ENCODE measurements at places on chromosomes 4 and X.

- no peak for DNase-seq
These were observed 35.3 kb upstream of the SPRY1 start for GRCh38 chr4:123361195-123361861.

DNA sequence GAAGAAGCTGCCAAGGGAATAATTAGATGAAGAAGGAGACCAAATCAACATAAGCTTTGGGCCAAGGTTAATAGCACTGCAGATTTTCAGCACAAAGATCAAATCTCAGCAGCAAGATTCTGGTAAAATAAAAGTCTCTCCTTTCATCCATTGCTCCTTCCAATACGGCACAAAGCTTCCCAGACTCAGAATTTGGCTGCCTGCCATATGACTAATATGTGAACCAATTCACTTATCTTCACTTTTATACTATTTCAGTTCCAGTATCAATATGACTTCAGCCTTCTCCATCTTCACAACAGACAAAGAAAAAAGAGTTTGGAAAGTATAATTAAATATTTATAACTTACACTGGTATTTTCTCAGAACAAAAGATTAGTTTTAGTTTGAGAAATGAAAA, 978.3 kb upstream of the GRID2 start:
- no peak for DNase-seq

DNA sequence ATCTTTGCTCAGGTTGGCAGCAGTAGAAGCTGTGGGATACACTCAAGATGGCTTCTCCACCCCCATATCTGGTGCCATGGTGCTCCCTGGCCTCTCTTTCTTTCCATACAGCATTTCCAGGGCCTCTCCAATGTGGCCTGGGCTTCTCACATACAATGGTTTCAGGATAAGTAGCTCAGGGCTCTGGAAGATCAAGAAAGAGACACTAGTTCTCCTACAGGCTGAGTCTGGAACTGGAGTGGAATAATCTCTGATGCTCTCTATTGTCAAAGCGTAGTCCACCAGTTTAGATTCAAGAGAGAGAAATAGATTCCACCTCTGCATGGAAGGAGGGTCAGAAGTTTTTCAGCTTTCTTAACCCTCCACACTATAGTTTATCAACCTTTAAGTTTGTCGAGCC, 138.2 kb upstream of the AADAT start:
- DNase-seq: no peak

GRCh38 chrX:57528670-57529255, 63.0 kb upstream of the ZXDB start:
- no peak for DNase-seq

DNA sequence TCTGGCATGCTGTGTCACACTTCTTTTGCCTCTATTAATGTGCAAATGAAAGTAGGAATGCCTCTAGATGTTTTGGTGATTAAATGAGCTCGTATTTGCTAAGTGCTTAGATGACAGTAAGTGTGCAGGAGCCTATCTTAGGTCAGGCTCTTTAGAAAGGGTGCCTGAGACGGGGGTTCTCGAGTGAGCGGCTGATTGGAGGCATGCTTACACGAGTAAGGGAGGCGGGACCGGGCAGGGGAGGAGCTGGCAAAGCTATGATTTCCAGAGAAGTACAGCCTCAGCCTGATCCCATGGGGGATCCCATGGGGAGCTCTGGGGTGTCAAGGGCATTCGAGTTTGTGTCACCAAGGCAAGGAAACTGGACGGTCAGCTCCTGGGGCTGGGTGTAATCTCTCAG, 44.8 kb downstream of the CLDN34 start:
- no peak for DNase-seq

DNA sequence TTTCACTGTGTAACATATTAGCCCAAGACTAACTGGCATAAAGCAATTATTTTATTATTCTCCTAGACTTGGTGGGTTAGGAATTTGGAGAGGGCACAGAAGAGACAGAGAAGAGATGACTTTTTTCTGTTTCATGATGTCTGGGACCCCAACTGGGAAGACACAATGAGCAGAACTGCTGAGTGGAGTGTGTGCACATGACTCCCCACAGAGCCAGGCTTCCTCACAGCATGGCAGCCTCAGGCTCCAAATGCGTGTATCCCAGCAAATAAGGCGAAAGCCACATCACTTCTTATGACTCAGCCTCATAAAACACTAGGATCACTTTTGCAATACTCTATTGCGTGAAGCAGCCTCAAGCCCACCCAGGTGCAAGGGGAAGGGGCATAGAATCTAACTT, 68.4 kb downstream of the MFAP3L start:
- no peak for DNase-seq

DNA sequence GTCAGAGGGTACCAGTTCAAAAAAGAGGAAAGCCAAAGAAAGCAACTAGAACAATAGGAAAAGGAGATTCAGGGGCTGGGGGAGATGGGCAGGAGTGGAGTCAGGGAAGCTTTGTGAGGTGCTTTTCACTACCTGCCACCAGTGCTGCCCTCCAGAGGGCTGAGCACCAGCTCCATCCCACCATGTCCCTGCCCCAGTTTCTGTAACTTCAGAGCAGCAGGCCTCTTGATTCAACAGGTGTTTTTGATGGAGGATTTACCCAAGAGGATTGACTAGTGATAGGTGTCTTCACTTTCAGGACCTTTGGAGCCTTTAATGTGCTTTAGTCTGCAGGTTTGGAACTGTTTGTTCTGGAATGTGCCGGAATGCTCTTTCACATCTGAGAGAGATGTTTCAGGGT, 12.1 kb downstream of the KIT start:
- DNase-seq: no peak

DNA sequence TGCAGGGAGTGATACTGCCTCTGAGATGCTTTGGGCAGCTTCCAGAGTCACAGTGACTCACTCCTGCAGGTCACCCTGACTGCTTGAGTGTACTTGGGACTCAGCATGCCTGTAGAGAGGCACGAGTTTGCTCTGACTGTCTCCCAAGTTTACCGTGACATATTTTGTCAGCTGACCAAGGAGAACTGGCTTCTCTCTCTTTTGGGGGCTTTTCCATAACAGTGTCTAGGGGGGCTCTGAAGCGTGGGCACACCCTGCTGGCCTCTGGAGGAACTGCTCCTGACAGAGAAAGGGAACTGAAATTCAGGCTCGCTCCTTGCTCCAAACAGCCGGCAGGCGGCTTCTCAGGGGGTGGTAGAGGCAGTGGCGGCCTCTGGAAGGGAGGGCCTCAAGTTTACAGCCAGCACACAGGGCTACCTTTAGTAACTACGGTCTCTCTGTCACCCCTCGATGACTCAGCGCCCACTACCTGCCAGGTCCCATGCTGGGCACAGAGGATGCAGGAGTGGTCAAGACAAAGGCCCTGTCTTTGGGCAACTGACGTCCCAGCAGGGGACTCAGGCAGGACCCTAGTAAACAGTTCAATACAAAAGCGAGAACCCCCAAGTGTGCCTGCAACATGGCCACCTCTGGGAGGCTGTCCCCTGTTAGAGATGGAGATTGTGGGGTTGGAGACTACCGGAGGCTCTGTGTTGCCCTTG, 17.8 kb downstream of the ZNF185 start:
- DNase-seq: no peak

DNA sequence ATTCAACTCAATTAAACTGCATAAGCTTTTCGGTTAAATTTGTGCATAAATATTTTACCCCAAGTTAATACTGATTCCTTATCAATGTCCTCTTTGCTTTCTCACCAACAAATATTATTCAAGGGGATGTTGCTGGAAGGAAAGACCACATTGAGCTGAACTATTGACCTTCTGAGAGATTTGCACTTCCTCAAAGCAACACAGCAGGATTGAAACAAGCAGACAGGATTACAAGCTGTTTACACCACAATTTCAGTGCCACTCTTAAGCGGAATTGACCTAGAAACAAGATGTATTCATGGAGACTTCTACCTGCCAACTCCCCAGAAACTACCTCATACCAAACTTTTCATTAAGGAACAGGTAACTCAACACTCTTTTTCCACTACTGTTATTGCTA, 96.5 kb upstream of the DUSP21 start:
- DNase-seq: no peak

DNA sequence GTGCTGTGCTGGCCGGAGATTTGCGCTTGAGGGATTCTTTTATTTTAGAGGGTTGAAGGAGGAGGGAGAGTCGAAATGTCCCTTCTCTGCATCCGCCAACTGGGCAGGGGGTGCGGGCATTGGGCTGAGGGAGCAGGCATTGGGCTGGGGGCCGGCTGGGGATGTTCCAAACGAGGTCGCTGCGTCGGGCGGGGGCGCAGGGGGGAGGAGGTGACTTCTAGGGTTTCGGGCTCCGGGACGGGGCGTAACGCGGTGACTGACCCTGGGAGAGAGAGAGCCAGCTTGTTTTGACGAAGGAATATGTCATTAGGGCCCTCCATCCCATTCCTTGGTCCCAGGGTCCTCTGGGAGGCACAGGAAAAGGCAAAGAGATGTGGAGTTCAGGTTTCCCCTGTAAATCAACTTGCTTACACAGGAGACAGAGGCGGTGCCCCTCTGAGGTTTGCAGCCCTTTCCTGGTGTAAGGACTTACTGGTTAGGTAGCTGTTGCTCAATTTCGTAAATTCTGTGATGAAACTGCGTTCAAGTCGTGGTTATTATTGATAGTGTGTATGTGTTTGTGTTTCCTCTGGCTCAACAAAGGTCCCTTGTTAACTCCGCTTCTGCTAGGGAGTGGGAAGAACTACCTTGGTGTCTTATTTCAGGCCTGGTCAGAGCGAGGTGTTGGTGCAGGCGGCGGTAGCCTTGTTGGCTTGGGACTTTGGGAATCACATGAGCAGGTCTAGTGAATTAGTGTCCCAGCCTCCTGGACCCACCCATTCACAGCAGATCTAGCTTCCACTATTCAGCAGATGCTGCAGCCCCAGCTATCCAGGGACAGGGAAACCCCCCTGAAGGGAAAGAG, 716 bp downstream of the FHIP1A start:
- no peak for DNase-seq

- DNase-seq: no peak
These were observed 15.4 kb downstream of the HMGB2 start for GRCh38 chr4:173318648-173319211.

DNA sequence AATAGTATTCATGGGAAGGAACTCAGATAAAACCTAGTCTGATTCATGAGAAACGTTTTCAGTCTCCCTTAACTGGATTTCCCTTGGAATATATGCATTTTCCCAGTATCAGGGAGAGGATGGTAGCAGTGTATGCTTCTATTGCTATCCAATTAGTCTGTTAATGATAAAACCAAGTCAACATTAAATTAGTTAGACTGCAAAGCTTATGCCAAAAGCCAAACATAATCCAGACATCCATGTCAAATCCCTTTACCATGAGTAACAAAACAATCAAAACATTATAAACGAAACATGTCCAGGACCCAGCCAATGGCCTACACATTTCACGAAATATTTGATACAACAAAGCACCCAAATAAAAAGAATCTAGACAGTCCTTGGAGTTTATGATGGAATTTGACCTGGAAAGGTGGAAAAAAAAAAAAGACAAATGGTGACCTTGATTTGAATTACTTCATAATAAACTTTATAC, 34.5 kb upstream of the VEGFD start:
- DNase-seq: no peak

DNA sequence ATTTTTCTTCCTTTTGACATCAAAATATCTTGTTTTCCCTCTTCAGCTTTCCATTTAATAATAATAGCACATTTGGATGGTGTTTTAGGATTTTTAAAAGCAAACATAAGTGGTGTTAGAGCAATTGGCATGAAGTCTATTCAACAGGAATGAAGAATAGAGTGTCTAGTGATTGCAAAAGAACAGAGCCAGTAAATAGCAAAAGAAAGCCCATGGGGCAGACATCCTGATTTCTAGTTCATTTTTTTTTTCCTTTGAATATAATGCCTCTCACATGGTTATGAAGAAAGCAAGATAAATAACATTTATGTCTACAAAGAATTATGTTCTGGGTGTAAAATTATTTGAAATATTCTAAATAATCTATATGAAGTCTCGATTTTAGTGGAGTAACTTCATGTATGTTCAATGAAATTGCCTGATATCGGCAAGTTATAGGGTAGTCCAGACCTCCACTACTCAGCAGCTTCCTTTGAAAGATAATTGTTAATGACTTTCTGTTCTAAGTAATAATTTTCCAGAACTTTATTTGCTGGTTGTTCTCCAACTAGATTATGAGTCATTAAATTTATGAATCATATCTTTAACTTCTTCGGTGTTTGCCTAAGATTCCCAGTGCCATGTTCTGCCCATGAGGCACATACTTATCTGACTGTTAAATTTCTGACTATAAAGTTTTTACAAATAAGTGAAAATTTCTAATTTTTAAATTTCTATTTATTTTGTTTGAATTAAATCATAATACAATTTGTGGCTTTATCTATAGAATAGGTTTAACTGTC, 587.9 kb downstream of the TLL1 start:
- DNase-seq: no peak

DNA sequence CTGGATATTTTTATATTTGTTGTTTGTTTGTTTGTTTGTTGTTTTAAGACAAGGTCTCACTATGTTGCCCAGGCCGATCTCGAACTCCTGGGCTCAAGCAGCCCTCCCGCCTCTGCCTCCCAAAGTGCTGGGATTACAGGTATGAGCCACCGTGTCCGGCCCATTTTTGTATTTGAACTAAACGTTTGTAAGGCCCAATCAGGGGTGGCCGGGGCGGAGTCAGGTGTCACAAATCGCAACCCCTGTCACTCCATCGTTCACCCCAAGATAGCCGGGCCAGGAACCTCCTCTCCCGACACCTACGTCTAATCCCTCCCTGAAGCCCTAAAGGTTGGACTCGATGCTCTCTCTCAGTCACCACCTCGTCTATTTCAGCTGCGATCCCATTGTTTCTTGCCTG, 722 bp upstream of the EFHC2 start:
- DNase-seq: no peak

DNA sequence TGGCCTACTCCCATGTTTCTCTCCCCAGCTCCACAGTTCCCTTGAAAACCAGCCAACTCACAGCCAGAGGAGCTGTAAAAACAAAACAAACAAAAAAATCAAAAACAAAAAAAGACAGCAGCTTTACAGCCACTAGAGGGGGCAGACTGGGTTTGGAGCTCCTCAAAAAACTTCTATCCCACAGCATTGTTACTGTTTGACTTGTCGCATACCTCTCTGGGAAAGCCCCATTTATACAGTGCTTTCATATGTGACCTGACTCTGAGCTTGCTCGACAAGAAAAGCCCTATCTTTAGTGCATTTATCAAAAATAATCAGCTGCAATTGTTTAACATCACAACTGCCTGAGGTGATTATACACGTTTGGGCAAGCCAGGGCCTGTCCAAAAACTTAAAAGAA, 21.6 kb downstream of the TSPAN6 start:
- no peak for DNase-seq

Data from activated CD4-positive, alpha-beta T cell treated with anti-CD3 and anti-CD28 coated beads, Interleukin-2, amount 50 U/mL, for 24 hours (primary cell).